ENCODE measurements at places on chromosomes 2 and 18.

DNA sequence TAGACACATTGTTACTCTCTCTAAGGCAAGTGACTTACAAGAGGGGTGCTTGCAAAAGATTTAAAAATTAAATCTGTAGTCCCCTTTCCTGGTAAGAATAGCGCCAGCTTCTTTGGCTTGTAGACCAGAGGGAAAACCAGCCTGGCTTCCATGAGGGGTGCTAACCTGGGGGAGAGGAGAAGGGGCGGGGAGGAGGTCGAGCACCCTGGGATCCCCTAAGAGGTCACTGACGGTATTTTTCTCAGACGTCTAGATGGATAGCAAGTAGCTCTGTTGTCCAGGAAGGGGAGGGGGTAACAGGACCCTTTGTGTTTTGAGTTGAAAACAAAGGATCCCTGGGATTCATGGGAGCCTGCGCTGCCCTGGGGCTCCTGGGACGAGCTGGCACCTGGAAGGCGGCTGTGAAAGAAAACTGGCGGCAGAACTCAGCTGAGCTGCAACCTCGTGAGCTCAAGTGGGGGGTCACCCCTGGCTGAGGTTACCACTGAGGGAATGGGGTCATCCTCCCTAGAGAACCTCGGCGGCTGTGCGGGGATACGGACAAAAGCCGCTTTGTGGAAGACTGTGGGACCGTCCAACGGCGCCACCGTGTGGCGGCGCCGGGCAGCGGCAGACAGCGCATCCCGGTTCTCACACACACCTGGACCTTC, 37.8 kb upstream of the MRPL19 start:
- peak; percentile 75 for DNase-seq

GRCh38 chr2:237411683-237412423, 2.1 kb downstream of the COL6A3 start:
- DNase-seq: no peak

DNA sequence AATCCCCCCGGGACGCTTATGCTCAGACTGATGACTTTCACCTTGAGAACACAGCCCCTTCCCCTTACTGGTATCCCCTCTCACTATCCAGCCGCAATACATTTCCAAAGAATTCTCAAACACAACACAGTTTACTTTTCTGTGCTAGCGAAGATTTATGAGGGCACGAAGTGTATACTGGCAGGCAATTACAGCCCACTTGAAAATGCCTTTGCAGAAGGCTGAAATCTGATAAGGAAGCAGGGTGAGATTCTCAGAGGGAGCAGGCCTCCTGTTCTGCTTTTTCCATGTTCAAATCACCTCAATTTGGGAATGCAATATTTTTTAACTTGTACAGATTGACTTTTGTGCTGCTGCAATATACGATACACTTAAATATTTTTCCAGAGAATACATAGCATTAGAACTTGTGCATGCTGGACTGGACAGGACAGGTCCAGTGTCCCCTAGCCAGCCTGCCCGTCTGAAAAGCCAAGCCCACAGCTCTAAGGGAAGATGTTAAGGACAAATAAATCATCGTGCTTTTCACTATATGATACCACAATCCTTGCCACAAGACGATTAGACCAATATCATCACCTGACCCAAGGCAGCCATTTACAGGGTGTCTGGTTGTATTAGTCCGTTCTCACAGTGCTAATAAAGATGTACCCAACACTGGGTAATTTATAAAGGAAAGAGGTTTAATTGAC, 262.1 kb downstream of the EPHA4 start:
- no peak for DNase-seq

GRCh38 chr2:45334205-45334604, 276.9 kb downstream of the SRBD1 start:
- DNase-seq: no peak

GRCh38 chr2:235206980-235207579, 255.3 kb downstream of the SH3BP4 start:
- peak; percentile 17 for DNase-seq

DNA sequence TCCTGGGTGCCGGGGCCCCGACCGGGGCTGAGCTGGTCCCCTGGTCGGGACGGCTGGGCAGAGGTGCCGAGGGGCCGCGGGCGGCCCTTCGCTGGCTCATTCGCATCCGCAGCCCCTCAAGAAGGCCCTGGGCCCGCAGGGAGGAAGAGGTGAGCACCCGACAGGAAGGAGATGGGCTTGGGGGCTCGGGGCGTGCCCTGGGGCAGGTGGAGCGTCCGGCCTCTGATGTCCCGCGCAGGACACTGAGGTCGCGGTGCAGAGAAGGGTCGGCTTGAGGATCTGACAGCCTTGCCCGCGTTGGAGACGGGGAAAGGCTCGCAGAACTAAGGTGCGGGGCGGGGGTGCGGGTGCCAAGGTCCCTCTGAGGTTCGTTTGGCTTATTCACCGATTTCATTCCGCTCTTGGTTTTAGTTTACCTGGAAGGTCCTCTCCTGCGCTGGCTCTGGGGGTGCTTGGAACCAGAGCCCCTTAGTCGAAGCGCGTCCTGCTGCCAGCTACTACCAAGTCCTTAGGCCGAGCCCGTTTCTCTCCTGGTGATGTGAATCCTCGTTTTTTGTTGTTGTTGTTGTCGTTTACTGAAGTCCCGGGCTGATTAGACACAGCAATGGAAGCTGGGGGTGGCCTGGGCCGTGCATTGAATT, 18.9 kb upstream of the CD8A start:
- no peak for DNase-seq
